Inflammatory macrophage treated with lipopolysaccharide for 4 hours (primary cell): ENCODE measurements at places on chromosomes 1 and 21.

DNA sequence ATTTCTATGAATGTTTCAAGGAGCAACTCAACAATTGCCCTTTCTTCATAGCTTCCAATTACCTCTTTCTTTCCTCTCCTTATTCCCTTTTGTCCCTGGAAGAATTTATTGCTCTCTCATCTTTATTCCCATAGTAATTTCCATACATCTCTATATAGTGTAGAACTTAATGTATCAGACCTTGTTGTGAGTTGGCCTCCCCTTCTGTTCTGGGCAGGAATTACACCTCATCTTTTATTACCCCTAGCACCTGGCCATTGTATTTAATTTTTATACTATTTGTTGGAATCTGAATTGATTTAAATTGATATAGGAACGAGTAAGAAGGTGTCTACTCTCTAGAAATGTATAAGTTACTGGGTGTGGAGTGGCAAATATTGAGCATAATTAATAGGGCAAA lies 114.5 kb downstream of the CACHD1 start:
- no peak for DNase-seq

DNA sequence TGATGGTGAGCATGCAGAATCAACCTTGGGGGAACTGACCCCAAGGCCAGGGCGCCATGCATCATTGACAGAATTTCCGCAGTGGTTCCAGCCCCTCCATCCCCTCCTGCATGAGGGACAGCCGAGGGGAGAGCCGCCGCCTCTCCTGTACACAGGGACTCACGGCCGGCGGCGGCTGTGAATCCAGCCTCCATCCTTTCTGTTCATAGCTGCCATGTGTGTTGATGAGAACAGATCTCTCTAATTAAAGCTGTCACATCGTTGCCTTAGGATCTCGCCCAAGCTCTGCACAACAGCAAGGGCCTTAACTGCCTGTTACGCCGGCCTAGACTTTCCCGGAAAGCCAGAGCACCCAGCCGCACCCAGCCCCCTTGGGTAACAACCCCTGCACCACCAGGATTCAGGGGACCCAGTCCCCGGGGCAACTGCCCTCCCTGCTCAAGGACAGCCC lies 151.6 kb downstream of the NPHP4 start:
- DNase-seq = no peak

DNA sequence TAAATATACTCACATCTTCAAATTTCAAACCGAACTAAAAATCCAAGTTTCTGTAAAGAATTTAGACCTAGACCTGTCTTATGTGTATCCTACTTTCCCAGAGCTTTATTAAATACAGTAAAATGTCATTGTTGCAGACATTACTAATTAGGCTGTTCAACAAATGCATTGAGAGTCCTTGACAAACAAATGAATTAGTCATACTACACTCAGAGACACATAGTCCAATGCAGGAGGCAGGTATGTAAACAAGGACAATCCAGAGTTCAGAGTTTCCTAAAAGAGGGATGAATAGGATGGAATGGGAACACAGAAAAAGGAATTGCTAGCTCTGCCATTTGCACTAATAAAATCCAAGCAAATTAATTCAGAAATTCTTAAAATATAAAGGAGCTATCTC lies 1.6 kb upstream of the EGLN1 start:
- no peak for DNase-seq

GRCh38 chr1:108646648-108647269 lies 14.1 kb downstream of the HENMT1 start:
- peak; percentile 96 for DNase-seq
